Epithelial cell of alveolus of lung (primary cell): ENCODE measurements at places on chromosomes 12 and 14. TPM values are rescaled to one million over a fixed set of nuclear protein-coding genes. Genes with fewer than 3 reads are reported as not detected.

TTC9 gene
- 0.32 and 0.78 TPM in 2 replicates for total RNA-seq

SYNDIG1L gene
- total RNA-seq, result 0.13 and 2.5 TPM in 2 replicates

HSP90B1 gene
- 537 and 672 TPM in 2 replicates for total RNA-seq

EP400 gene
- total RNA-seq, result 10.5 and 13.9 TPM in 2 replicates

SLC24A4 gene
- total RNA-seq, result not detected in 2 replicates

RIPK3 gene
- 0.65 TPM in 1 of 2 replicates, not detected in the other for total RNA-seq

PTPN21 gene
- total RNA-seq, result 5.2 and 5.7 TPM in 2 replicates

KRT79 gene
- total RNA-seq, result not detected in 2 replicates

CLEC1A gene
- total RNA-seq, result 0.13 TPM in 1 of 2 replicates, not detected in the other

BDKRB1 gene
- 4.8 and 53.3 TPM in 2 replicates for total RNA-seq

SLC10A1 gene
- not detected in 2 replicates for total RNA-seq

PIANP gene
- total RNA-seq, result 0.52 and 5.9 TPM in 2 replicates

SIX1 gene
- total RNA-seq, result 2.4 and 10.5 TPM in 2 replicates

SSTR1 gene
- total RNA-seq, result 0.26 and 0.72 TPM in 2 replicates

SPIC gene
- total RNA-seq, result not detected in 2 replicates

CD9 gene
- 37.0 and 144 TPM in 2 replicates for total RNA-seq

NUP107 gene
- 18.9 and 20.4 TPM in 2 replicates for total RNA-seq

TAS2R19 gene
- 0.40 TPM in 1 of 2 replicates, not detected in the other for total RNA-seq

LMNTD1 gene
- not detected in 2 replicates for total RNA-seq

SMOC1 gene
- 2.2 and 4.0 TPM in 2 replicates for total RNA-seq

OR2AP1 gene
- total RNA-seq, result not detected in 2 replicates

C14orf132 gene
- 22.0 and 50.3 TPM in 2 replicates for total RNA-seq

FOXG1 gene
- total RNA-seq, result under 0.01 TPM in 1 of 2 replicates, not detected in the other

GPRC5A gene
- 9.4 and 35.4 TPM in 2 replicates for total RNA-seq

AQP2 gene
- total RNA-seq, result not detected in 2 replicates

PPP1R1A gene
- not detected in 2 replicates for total RNA-seq

CLEC9A gene
- not detected in 2 replicates for total RNA-seq

TGM1 gene
- 0.52 and 1.8 TPM in 2 replicates for total RNA-seq

SYT1 gene
- total RNA-seq, result 4.5 and 12.0 TPM in 2 replicates

SLC25A47 gene
- 0.48 TPM in 1 of 2 replicates, not detected in the other for total RNA-seq

BMP4 gene
- 14.6 and 117 TPM in 2 replicates for total RNA-seq

PLEKHD1 gene
- 0.08 TPM in 1 of 2 replicates, not detected in the other for total RNA-seq

LALBA gene
- not detected in 2 replicates for total RNA-seq

ABCD4 gene
- 24.0 and 36.7 TPM in 2 replicates for total RNA-seq

NCAPD2 gene
- 40.1 and 98.9 TPM in 2 replicates for total RNA-seq

GUCY2C gene
- total RNA-seq, result not detected in 2 replicates
